ENCODE measurements at places on chromosomes 12 and 14. TPM values are rescaled to one million over a fixed set of nuclear protein-coding genes. Genes with fewer than 3 reads are reported as not detected.

The CLEC2A gene
- not detected for total RNA-seq

The KRT80 gene
- not detected for total RNA-seq

The IL22 gene
- total RNA-seq, result 0.82 TPM

The TCL1B gene
- not detected for total RNA-seq

The FGD6 gene
- 30.0 TPM for total RNA-seq

The CHMP4A gene
- total RNA-seq, result 26.9 TPM

The SMCO2 gene
- not detected for total RNA-seq

The NRDE2 gene
- total RNA-seq, result 18.1 TPM

The ARID2 gene
- 73.3 TPM for total RNA-seq

The IRAK3 gene
- total RNA-seq, result 12.6 TPM

The TRHDE gene
- 31.1 TPM for total RNA-seq

The PKP2 gene
- total RNA-seq, result 4.1 TPM

The OR4K2 gene
- total RNA-seq, result not detected

The GPD1 gene
- 1.7 TPM for total RNA-seq

The TMEM63C gene
- 16.9 TPM for total RNA-seq

The TAS2R8 gene
- total RNA-seq, result 1.5 TPM

The CD27 gene
- not detected for total RNA-seq

The GLS2 gene
- total RNA-seq, result 6.1 TPM

The TSPAN19 gene
- 1.9 TPM for total RNA-seq

The C14orf39 gene
- 0.09 TPM for total RNA-seq
